NCI-H187 (cell line): ENCODE measurements at places on chromosomes 13 and 19.

DNA sequence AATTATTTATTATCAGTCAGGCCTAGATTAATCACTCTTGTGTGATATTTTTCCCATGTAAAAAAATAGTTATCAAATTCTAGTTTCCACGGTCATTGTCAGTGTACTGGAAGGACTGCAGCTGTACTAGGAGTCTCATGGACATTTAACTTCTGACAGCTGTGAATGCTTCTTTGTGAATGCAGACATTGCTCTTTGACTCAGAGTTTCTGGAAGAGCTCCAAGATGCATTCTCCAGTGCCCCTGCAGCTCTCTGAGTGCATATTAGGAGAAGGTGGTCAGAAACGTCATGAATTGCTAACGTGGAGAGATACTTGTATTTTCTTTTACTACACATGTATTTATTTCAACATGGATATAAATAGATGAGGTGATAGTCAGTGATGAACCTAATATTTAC is 9.7 kb upstream of the SLITRK5 start:
- no peak for DNase-seq

DNA sequence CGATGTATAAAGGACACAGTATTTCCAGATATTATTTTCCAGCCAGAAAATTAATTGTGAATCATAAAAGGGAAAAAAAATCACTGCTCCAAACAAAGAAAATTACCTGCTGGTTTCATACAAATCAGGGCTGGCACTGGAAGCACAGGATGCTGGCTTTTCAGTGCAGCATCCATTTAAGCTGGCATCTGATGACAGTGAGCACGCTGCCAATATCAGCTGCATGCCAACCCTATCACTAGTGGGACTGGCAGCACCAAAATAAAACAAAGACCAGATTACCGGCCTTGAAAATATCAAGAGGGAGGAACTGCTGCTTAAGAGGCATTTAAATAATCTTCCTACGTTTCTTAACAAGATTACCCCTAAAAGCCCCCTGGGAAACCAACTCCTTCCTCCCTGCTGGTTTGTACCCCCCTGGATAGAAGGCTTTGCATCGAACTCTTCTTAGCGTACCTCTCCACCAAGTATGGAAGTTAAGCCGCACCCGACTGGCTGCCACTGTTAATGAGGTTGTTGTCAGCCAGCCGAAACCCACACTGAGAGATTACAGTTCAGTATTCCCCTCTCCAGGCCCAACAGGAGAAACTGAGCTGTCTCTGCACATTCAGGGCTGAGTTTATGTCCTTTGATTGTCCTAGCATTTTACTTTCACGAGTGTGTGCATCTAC is 257.8 kb downstream of the EFNB2 start:
- DNase-seq = peak; percentile 12

- no peak for DNase-seq
Measured at GRCh38 chr19:54661846-54662481, 821 bp upstream of the LILRB4 start.

DNA sequence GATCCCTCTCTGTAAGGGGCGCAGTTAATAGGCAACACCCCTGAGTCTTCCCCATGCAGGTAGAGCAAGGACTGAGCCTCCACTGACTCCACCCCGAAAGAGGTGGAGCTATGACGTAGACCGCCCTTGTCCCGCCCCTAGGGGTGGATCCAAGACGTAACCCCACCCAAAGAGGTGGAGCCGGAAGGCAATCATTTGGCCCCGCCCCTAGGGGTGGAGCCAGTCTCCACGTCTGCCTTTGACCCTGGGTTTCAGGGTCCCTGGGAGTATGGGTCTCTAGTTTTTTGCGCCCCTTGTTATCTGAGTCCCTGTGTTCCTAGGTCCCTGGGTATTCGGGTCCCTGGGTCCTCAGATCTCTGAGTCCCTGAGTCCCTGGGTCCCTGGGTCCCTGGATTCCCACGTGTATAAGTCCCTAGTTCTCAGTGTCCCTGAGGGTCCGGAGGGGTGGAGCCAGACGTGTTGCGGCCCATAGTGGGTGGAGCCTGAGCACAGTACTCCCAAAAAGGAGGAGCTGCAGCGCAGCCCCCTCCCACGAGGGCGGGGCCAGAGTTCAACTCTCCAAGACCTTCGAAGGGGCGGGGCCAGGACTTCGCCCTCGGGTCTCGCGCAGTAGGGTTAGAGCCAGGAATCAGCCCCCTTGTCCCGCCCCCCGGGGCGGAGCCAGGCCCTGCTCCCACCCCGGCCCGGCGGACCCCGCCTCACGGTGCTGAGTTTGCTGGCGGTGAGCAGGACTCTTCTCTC is 5.3 kb downstream of the DENND1C start:
- DNase-seq = no peak

- no peak for DNase-seq
Measured at GRCh38 chr19:10115392-10116084, 4.0 kb downstream of the P2RY11 start.

DNA sequence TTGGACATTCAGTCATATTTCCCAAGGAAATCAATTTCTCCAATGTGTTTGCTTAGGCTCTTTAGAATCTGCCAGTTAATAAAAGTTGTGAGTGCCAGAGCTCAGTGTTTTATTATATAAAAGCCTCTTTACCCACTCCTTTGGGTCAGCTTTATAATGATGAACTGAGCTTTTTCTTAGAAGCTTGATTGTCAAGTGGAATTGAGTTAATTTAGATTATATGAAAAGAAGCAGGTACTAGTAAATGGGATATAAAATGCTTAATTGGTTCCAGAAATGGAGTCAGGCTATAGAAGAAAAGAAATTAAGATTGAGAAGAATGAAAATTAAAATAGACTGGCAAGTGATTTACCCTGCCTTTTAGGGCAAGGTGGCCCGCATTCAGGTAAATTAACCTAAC is 363.2 kb downstream of the SLITRK6 start:
- DNase-seq = no peak

DNA sequence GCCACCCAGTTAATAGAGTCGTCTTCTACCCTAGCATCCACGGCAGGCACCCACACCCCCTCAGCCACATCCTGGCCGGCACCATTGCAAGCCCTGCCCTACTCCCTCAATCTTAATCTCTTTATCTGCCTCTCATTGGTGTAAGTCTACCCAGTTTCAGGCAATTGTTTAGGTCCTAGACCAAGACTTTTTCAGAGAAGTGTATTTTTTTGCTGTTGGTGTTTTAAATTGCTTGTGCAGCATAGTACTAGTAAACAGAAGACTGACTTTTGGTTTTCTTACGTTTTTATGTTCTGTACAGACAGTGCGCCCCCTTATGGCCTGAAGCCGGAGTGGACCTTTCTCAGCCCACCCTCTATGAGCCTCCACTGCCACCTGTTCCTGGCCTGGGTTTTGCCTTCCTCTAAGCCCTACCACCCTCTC is 2.3 kb upstream of the LCP1 start:
- no peak for DNase-seq

DNA sequence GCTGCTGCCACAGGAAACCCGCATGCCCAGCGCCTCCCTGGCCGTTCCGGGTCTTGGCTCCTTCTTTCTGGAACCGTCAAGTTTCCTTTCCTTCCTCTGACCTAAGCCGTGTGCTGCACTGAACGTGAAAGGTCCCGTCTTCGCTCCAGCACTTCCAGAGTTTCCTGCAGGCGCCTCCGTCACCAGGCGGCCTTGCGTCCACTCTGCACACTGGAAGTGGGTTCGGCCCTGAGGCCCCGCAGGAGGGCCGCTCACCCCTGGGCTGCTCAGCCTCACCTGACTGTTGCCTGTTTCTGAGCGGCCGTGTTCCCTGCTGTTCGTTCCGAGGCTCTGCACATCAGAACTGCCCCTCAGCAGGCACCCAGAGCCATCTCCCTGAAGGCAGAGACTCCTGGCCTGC is 12.3 kb upstream of the MEX3D start:
- DNase-seq = no peak

DNA sequence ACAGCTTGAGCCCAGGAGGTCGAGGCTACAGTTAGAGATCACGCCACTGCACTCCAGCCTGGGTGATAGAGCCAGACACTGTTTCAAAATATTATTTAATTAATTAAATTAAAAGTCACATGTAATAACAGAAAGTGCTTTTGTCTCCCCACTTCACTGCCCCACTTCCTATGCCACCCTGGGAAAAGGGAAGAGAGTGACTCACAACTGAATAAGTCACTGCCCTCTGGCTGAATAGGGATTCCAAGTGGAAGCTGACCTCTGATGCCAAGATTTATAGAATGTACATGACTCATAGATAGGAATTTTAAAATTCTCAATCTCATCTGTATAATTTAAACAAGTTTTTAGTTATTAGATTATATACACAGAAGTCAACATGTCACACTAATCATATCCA is 22.2 kb upstream of the ERVV-1 start:
- no peak for DNase-seq

GRCh38 chr19:8373867-8374813 is 10.2 kb downstream of the ANGPTL4 start:
- DNase-seq = no peak

GRCh38 chr13:114134944-114135610 is 2.7 kb upstream of the RASA3 start:
- DNase-seq = no peak

DNA sequence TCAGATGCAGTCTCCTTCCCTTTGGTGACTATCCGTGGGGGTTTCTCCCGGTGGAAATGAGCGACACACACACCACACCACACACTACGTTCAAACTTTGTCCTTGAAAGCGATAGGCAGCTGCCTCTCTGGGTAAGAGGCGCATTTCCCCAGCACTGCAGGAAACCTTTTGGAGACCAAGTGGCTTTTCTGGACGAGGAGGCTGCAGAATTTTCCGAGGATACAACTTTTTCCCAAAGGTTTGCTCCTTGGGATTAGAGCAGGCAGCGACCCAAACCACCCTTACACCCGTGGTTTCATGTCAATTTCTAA is 38.2 kb upstream of the FLT1 start:
- no peak for DNase-seq

GRCh38 chr19:32675720-32676185 is at the start of gene RGS9BP:
TSS of gene RGS9BP (plus strand) at chr19:32675848. CDS start at chr19:32676264, 416 bp downstream.
- DNase-seq = peak; percentile 63

- no peak for DNase-seq
Measured at GRCh38 chr13:21043898-21044297, 17.5 kb downstream of the LATS2 start.

- DNase-seq = peak; percentile 57
Measured at GRCh38 chr13:34933349-34933748, 8.7 kb upstream of the NBEA start.

DNA sequence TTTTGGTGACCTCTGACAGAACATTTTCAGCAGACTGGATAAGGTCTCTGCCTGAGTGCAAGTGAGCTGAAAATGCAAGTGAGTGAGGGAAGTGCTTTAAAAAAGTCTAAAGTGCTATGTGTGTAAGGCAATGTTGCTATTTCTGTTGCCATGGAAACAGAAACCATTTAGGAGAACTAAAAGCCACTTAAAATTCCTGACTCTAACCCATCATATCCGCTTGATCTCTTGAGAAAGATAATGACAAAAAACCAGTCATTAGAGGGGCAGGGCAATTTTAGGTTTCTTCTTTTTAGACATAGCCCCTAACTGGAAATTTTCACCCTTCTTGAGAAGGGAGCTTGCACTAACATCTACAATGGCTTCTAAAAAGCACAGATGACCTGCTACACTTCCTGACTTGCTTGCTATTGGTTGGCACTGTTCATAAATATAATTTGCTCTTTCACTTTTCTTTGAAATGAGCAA is at the start of gene CYSLTR2:
CYSLTR2 (plus strand) TSS at position 458 of the 468 bp plus-strand sequence. CDS start 52,889 bp downstream, outside the sequence.
- no peak for DNase-seq

DNA sequence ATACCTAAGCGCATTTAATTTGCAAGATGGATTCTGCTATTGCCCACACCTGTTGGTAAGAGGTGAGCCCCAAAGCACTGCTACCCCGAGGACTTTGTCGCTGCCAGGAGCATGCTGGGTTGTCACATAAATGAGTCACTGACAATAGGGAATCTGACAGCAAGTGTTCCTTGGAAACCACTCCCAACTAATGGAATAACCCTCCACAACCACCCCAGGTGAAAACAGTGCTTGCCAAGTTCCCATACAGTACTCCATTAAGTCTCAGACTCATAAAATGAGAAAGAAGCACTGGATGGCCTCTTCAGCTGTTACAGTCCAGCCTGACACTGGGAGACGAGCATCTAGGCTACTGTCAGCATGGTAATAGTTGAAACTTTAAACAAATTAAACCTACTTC is 108.6 kb downstream of the EFNB2 start:
- peak; percentile 37 for DNase-seq

DNA sequence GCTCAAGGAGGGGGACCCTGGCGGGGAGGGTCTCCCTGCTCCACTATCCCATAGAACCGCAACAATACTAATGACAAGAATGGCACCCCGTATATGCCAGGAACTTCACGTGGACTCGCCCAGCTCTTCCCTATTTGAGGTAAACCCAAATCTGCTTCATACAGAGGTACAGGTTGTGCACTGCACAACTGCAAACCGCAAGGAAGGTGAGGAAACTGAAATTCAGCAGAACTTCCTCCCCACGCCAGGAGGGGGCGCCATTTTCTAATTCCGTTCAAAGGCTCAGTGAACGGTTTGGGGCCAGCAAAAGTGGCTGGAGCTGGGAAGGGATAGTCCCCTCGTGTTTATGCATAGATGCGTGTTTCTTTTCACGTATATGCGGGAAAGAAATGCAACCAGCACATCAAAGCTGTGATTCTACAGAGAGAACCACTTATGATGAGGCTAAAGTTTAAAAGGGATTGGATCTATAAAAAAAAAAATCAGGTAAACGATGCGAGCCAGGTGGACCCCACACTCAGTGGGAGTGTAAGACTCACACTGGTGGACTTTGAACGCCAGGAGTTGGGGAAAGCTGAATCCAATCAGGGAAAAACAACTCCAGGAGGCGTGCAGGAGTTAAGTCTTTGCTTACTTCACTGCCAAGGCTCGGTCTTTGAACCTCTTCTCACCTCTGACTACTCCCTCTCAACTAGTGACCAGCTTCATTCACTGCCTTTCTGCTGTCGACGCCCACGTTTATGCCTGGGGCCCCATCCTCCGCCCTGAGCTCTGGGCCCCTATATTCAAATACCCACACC is 20.3 kb downstream of the C19orf81 start:
- DNase-seq = no peak

DNA sequence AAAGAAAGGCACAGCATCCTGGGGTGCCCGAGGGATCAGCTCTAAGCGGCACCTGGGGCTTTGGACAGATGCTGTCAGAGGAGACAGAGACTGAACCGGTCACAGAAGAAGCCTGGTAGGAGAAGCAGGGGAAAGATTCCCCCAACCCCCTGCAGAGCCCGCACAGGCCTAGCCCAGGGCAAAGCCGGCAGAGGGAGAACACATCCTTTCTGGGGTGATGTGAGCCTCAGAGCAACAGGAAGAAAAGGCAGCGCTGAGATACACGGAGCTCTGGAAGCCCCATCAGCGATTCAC is 101.2 kb downstream of the CRYL1 start:
- no peak for DNase-seq

- DNase-seq = peak; percentile 16
Measured at GRCh38 chr13:34696296-34696695, 245.8 kb upstream of the NBEA start.

- DNase-seq = no peak
Measured at GRCh38 chr19:18939922-18940768, 872 bp downstream of the HOMER3 start.

DNA sequence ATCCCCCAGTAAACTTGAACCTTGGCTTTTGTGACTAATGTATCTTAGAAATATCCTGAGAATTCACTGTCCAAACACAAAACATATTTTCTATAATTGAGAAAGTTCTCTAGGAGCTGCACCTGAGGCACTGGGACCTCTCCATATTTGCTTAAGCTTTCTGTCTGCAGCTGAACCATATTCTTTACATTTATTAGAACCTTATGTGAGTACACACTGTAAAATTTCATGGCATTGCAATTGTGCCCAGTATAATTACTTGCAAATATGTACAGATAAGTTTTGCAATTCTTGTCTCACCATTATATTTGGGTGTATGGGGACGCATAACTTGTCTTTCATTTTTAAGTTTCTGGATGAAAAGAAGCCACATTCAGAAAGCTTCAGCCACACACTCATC is 280.7 kb upstream of the KLHL1 start:
- DNase-seq = no peak

GRCh38 chr19:33998302-33998701 is 174.0 kb upstream of the LSM14A start:
- DNase-seq = no peak
